ENCODE measurements at places on chromosomes 6 and 20.
A peak's percentile ranks its signal among the peaks of the same experiment; 100 is the strongest.

- no peak for DNase-seq
Measured at GRCh38 chr6:170145272-170145592, 145.6 kb downstream of the DLL1 start.

- DNase-seq = no peak
Measured at GRCh38 chr6:98833057-98833306, 1.4 kb upstream of the POU3F2 start.

DNA sequence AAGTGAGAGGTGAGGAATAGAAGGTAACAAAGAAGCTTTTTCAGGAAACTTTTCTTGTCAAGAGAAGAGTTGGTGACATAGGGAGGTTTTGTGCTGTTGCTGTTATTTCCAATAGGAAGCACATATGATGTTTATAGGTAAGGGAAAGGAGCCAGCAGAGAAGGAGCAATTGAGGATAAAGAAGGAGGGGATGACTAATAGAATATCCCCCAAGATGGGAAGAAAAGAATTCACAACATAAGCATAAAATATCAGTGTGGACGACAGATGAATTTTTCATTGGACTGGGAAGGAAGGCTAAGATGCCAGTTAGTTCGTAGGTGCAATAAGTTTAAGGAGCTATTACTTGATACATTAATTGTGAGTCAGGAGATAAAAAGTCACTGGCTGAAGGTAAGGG, 8.5 kb upstream of the BEND6 start:
- no peak for DNase-seq

- DNase-seq = peak; percentile 33
Measured at GRCh38 chr6:138161338-138162110, at the start of gene ARFGEF3. Gene ARFGEF3 (plus strand): TSS chr6:138161939. CDS start chr6:138162087, 148 bp downstream.

GRCh38 chr20:56247954-56248782, at the start of gene MC3R:
Gene MC3R (plus strand): TSS chr20:56248732. CDS start chr20:56248844, 112 bp downstream.
- no peak for DNase-seq

- DNase-seq = no peak
Measured at GRCh38 chr6:39814236-39814635, 22.1 kb downstream of the DAAM2 start.

DNA sequence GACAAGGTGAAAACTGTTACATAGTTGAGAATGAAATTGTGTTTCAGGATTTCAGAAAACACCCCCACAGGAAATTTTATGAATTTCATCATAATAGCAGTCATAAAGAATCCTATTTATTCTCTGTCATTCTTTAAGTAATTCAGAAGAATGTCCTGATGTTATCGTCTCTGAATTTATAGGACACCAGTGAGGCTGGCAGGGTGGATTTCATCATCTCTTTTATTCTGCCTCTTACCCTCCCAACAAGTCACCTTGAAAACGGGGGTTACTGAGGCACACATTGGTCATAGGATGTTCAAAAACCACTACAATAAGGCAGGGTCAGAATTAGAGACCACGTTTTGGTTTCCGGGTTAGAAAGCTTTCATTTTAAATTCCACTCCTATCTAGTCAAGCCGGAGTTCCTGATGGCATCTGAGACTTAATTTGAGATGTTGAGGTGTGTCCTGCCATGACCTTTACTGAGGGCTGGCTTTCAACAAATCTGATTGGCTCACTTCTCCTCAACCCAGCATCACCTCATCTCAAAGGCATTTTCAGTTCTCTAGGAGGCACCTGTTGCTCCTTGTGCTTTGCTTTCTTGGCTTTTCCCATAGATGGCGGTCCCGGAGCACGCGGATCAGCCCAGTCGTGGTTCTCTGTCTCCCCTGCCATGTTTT, 230.6 kb upstream of the SUPT3H start:
- no peak for DNase-seq

GRCh38 chr6:10633216-10633615, 61.2 kb downstream of the C6orf52 start:
- DNase-seq = no peak

DNA sequence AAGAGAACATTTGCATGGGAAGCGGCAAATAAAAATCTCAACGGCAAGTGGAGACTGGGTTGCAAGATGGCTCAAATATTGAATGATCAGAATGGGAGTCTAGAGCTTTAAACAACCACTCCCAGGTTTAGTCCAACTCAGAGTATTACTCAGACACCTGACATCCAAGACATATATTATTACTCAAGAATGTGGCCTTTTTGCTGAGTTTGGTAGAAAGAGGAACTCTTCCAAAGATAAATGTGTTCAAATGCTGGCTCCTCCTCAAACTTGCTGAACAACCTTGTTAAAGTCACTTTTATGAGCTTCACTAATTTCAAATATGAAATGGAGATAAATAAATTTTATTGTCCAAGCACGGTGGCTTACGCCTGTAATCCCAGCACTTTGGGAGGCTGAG, 77.8 kb downstream of the ESR1 start:
- no peak for DNase-seq

DNA sequence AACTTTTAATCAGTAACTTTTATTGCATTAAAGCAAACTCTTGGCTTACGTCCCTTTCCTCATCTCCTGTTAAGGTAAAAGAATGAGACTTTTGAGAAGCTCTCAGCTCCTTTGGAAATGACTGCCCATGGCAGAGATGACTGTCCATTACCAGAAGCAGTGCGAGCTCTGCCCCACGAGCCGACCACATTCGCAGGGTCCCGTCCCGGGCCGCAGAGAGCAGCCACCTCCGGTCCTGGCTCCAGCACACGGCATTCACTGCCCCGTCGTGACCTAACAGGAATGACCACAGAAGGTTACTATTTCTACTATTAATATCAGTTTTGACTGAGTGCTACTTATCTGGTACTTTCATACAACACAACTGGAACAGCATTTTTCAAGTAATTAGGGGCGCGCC, 63.4 kb downstream of the WDR27 start:
- DNase-seq = no peak

DNA sequence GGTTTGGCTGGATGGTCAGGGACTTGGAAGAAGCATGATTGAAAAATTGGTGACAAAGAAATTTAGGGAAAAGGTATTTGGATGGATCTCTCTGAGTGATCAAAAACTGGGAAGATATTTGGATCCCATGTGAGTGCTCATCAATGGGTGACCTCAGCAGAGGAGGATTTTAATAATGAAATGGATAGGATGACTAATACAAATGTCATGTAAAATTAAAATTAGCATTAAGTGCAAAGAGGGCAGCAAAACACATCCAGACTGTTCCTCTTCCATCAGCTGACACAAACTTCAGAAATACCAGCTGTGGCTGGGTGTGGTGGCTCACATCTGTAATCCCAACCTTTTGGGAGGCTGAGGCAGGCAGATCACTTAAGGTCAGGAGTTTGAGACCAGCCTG, 151.7 kb downstream of the THBS2 start:
- no peak for DNase-seq

DNA sequence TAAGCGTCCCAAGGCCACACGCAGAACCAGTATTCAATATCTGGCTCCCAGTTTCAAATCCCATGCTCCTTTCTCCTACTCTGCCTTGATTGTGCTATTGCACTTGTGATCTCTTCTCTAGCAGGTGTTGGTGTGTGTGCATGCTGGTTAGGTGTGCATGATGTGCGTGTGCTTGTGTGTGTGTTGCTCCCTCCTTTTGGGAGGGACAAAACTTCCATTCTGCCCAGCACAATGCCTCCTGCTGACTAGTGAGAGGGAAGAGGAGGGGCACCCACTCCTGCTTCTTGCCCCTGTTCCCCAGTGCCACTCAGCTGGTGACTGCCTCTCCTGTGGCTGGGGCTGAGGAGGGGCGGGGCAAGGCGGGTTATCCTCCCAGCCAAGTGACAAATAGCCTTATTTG, 19.7 kb downstream of the CD40 start:
- DNase-seq = no peak

DNA sequence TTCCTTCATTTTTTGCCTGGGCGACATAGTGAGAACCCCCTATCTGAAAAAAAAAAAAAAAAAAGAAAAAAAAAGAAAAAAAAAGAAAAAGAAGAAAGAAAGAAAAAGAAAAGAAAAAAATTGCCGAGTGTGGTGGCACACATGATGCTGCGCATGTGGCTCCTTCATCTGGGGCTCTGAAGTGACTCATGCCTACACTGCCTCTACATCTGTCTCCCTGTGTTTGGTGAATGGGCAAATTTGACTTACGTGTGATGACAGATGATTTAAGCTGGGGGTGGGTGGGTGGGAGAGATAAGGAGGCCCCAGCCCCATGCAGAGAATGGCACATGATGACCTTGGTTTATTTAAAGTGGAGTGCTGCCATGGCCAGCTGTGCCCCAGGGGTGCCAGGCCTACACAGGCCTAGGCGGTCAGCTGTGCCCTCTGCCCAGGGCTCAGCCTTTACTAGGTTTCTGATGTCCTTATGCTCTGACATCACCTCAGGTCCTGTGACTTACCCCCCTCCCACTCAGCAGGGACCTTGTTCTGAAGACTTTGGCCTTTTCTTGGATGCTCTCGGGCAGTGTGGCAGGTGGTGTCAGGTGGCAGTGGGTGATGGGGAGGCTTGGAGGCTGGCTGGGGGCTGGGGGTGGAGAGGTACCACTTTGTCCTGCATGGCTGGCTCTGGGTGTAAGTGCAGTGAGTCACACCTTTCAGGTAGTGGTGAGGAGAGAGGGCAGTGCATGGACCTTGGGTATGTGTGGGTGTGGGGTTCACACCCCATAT, 41.1 kb downstream of the VEGFA start:
- no peak for DNase-seq

GRCh38 chr6:32152769-32153563, 975 bp upstream of the PPT2 start:
- no peak for DNase-seq

- no peak for DNase-seq
Measured at GRCh38 chr6:81216668-81217067, 535.8 kb downstream of the TENT5A start.

DNA sequence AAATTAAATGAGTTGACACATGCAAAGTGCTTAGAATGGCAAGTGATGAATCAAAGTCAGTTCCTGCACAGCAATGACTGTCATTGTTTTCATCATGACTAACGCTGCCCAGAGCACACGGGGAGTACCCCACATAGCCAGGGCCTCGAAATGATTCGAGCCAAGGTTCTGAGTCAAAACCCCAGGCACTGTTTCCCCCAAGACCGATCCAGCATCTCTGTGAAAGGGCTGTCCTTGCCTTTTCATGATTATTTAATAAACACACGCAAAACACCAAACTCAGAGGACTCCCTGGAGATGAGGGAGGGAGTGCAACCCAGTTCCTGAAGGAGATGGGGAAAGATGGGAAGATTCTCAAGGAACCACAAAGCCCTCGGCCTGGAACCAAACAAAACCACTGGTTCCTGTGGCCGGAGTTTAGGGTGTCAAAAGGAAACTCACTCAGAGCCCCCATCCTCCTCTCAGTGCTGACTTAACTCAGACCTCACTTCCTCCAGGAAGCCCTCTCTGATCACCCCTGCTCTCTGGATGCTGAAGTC, 3.8 kb downstream of the PREX1 start:
- DNase-seq = no peak

DNA sequence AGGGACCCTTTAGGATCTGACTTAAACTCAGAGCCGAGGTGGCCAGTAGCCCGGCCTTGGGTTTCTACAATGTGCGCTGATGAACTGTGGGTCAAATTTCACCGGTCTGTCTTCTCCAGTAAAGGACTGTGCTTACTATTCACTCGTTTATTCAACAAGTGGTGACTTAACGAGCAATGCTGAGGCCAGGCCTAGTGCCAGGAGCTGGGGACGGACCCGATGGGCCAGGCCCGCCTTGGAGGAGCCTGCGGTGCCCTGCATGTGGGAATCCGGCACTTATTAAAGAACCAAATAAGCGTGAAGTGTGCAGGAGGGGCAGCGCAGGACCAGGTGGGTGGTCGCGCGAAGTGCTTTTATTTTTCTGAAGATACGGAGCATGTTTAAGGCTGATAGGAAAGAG, 24.0 kb downstream of the CTCFL start:
- no peak for DNase-seq

GRCh38 chr6:21180155-21180554, 413.4 kb upstream of the SOX4 start:
- no peak for DNase-seq

DNA sequence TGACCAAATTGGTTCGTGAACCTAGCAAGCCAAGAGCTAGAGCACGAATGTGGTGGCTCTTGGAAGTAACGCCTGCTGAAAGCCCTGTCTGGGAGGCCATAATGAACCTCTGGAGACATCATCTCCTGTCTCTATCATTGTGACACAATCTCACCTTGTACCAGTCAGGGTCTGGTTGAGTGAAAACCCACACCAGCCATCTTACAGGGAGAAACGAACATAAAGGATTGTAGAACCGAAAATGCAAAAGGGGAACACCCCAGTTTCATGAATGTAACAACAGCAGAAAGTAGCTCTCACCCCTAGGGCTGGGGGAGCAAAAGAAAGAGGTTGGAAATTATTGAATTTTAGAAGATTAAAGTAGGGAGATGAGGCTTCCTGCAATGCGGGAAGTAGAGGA, 50.9 kb upstream of the TAB2 start:
- DNase-seq = no peak

DNA sequence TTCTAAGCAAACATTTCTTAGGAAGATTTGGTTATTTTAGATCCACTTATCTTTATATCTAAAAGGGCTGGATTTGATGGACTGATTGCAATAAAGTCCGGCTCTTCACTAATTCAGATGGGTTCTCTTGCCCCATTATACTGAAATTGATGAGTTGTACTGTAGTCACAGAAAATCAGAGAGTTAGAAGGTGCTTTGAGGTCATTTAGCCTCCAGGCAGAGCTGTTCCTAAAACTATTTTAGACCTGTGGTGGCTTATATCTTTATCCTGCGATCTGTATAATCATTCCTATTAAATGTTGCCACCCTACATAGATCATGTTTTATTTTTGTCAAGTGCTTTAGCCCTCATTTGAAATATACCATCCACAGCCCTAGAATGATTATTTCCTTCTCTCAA, 61.3 kb upstream of the ATXN1 start:
- no peak for DNase-seq

DNA sequence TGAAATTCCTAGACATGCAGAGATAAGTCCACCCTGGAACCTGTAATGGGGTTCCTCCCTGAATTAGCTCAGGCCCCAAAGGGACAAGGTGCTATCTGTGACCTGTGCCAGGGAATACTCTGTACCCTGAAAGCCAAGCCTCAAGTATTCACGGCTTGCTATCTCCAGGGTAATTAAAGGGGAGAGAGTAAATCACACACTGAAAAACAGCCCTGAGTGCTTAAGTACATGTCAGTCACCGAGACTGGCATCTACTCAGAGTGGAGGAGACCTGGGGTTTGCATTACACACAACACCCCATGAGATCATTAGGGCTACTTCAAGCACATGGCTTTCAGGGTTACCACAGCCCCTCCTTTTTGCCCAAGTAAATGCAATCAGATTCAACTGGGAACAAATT, 188.1 kb downstream of the CD83 start:
- no peak for DNase-seq

GRCh38 chr6:47047097-47047478, 5.0 kb upstream of the ADGRF1 start:
- DNase-seq = no peak

- no peak for DNase-seq
Measured at GRCh38 chr6:160378882-160379281, 30.7 kb downstream of the SLC22A3 start.

GRCh38 chr20:19456595-19457395, 244.4 kb downstream of the SLC24A3 start:
- no peak for DNase-seq

All from activated naive CD4-positive, alpha-beta T cell (primary cell).